NCI-H1694 treated with DMSO at 0.1 percent for 48 hours (cell line): ENCODE measurements at places on chromosomes 2 and 18.

DNA sequence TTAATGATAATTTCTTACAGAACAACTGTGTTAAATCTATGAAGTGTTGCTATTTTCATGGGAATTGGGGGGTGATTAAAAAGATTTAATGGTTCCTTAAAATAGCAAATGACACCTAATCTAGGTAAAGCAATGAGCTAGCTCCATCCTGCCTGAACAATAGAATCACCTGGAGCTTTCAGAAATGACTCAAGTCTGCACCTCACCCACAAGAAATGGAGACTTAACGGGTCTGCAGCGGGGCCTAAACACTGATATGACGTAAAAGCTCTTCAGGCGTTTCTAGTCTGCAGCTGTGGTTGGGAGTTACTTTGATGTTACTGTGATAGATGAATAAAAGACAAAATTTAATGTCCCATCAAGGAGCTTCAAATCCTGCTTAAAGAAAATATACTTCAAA is 328.2 kb downstream of the RND3 start:
- no peak for DNase-seq

GRCh38 chr2:2291500-2292260 is 39.4 kb downstream of the MYT1L start:
- DNase-seq, result peak; percentile 29

- no peak for DNase-seq
These were observed 99.9 kb upstream of the NRP2 start for GRCh38 chr2:205582366-205582765.

DNA sequence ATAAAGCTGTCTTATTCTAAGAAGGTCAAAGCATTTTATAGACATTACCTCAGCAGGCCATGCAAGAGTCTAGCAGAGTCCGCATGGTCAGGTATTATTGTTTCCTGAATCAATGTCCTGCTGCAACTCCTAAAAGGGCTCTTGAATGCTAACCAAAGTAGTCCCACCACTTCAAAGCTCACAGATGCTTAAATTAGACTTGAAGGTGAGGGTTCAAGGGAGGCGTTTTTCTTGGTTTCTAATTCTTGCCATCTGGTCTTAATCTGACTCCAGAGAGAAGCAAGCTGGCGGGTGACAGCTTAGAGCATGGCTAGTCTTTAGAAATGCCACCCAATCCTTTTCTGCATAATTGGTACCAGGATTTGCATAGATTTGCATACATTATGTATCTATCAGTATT is 226.3 kb downstream of the MREG start:
- no peak for DNase-seq

DNA sequence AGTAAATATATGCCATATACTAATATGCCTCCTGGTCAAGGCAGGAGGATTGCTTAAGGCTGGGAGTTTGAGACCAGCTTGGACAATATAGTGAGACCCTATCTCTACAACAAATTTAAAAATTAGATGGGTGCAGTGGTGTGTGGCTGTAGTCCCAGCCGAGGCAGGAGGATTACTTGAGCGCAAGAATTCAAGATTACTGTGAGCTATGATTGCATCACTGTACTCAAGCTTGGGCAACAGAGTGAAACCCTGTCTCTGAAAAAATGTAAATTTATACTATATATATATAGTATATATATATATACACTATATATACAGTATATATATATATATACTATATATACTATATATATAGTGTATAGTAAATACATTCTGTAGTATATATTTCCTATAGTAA is 30.0 kb upstream of the NPC1 start:
- DNase-seq, result no peak

- DNase-seq, result no peak
These were observed 380.7 kb downstream of the RBM43 start for GRCh38 chr2:150880986-150881385.

DNA sequence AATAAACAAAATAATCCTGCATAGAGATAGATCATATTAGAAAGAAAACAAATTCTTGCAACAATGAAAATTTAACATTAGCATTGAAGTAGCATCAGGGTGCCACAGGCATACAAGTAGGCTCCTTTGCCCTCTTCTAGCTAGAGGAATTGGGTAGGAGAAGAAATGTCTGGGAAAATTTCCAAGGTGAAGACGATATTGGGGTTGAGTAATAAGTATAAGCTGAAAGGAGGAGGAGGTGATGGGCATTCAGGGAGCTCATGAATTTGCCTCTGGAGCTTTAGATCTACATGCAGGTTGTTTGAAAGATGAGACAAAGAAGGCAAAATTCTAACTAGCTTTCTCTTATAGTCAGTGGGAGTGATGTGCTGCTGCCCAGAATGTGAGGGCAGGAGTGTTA is 504.9 kb downstream of the CCDC85A start:
- no peak for DNase-seq
